ENCODE measurements at places on chromosomes 7 and 10.
A peak's percentile ranks its signal among the peaks of the same experiment; 100 is the strongest.

DNA sequence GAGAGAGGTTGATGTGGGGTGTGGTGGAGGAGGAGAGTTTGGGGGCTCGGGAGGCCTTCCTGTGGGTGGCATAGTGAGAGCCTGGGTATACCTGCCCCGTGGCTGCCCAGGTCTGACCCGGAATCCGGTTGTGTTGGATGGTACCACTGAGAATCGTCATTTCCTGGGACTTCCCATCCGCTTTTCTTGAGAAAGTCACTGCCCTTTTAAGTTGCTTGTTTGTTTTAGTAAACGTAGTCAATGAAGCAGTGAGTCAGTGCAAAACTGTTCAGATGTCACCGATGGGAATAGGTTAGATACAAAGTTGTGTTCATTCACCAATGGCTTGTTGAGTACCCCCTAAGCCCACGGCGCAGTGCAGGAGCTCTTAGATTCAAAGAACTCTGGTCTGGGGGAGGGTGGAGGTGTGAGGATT is 285.8 kb downstream of the CAMK1D start:
- DNase-seq = no peak

DNA sequence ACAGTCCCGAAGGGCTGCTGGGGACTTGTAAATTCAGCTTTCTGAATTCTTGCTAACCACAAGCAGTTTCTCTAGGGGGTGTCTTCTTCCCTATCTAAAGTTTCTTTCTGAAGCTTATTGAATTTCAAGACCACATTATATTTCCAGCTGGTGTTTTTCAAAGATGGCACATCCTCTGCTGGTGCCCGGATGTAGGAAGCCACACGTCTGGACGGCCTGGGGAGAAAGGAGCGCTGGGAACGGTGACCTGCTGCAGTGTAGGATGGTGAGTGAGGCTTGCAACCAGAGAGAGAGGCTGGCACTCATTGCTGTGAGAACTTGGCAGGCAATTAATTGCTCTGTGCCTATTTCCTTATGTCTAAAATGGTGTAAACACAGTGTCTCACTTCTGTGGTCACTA is 776.4 kb downstream of the TYW1 start:
- no peak for DNase-seq

DNA sequence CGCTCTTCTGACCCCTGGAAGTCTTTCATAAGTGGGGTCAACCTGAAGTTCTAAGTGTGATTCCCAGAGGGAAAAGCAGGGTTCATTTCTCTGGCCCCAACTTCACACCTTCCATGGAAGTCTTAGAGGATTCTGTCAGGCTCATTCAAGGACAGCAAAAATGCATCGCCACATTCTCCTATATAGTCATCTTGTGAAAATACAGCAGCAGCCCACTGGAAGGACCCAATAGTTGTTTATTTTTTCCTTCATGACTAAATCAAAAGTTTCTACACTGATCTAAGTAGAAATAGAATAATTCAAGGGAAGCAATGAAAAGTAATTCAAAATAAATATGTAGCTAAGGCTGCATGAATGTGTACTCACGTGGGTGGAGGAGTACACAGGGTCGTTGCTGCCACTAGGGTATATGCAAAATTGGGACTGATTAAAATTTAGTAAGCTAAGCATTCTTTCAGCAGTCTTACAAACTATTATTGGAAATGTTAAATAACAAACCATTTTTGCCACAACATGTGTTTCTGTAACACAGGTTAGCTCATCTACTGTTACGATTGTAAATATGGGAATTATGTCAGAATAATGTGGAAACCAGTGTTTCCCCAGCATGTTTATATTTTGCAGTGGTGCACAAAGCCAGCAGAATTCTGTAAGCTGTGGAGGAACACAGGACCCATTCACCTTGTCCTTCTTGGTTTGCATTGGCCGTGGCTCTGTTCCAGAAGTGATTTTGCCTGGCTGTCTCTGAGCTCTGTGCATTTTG is 33.5 kb downstream of the EEPD1 start:
- DNase-seq = no peak

DNA sequence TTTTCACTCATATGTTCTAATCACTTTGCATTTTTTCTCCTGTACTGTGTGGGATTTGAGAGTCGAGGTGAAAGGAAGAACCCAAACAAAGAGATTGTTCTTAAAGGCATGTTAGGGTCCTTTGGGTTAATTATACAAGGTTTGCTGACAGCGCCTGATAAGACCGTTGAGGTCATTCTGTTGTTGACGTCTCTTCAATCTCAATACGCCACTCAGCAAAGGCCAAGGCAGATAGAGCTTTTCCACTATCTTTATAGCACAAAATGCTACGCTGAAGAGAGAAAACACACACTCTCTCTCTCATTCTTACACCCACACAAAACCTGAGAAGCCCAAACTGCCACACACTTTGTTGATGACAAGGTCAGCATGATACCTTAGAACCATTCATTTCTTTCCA is 228.7 kb downstream of the CNTNAP2 start:
- DNase-seq = no peak

- peak; percentile 61 for DNase-seq
Observed at GRCh38 chr10:120402147-120402766, 54.8 kb upstream of the PLPP4 start.

- no peak for DNase-seq
Observed at GRCh38 chr7:23468526-23469149, 1.7 kb downstream of the IGF2BP3 start.

DNA sequence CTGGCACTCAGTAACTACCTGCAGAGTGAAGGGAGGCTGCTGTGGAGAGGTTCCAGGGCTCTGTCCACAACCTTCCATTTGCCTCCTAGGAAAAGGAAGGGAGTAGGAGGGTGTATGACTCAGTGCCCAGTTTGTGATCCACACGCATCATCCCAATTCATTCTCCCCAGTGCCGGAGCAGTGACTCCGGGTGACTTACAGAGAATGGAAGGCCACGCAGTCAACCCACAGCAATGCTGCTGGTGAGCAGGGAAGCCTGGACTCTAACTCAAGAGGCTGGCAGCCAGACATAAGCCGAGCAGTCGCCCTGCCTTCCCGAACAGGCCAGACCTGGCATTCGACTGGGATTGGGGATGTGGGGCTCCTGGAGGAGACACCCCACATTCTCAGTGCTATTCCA is 139.9 kb downstream of the SH3PXD2A start:
- DNase-seq = peak; percentile 62

DNA sequence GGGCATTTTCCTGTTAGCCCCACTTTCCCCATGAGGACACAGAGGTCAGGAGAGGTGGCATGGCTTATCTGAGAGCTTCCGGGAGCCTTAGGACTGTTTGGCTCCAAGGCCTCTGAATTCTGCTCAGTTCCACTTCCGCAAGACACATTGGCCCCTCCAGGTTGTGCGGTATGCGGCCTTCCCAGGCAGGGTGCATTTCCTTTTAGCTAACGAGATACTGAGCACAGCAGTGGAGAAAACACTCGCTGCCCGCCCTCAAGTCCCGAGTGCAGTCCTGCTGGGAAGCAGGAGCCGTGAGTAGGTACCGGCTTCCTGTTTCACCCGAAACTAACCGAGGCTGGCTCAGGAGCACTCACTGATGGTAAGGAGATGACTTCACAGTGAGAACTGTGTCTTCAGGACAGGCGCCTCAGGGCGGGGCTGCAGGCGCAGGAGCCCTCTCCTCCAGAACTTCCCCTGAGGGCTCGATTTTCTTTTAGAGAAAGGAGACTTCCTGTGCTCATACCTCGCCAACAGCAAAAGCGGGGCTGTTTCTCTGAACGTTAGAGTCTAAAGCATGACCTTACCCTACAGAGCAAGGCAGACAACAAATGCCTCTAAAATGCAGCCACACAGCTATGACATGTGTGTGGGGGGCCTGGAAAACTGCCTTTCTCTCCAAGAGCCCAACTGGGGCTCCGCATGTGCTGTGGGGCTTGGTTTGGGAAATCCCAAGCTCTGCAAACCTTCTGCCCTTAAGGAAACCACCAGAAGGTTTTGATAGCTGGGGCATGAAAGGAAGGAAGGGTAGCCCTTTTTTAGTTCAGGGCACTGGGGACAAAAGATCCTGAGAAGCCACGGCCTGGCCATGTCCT is 25.9 kb downstream of the RGS10 start:
- peak; percentile 38 for DNase-seq

GRCh38 chr10:66365686-66366085 is 560.1 kb upstream of the LRRTM3 start:
- no peak for DNase-seq

- no peak for DNase-seq
Observed at GRCh38 chr7:44215531-44215930, 14.8 kb downstream of the YKT6 start.

- DNase-seq = no peak
Observed at GRCh38 chr7:157839226-157839625, 502.4 kb downstream of the DNAJB6 start.

- no peak for DNase-seq
Observed at GRCh38 chr7:38220452-38220851, 42.4 kb downstream of the STARD3NL start.

DNA sequence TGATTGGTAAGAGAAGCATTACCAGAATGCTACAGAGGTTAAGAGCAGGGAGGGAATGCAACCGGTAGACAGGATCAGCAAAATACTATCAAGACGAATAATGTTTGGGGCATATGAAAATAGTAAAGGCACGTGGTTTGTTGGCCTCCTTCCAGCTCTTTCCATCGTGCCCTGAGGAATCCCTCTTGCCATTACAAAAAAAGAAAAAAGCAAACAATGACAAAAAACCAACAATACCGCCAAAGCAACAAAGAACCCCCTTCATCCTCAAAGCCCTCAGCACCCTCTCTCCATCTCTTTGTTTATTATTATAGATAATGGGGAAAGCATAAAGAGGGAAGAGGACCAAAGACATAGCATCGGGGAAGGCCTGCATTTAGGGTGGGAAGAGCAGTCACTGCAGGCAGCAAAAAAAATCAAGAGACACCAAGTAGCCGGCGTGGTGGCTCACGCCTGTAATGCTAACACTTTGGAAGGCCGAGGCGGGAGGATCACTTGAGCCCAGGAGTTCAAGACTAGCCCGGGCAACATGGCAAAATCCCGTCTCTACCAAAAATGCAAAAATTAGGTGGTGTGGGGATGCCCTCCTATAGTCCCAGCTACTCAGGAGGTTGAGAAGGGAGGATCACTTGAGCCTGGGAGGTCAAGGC is 78.0 kb downstream of the HIP1 start:
- DNase-seq = no peak

- DNase-seq = no peak
Observed at GRCh38 chr10:21261842-21262294, 263.6 kb downstream of the SKIDA1 start.

- no peak for DNase-seq
Observed at GRCh38 chr10:64118736-64119135, 597.5 kb downstream of the REEP3 start.

GRCh38 chr7:66267249-66267648 is 62.1 kb downstream of the TPST1 start:
- DNase-seq = peak; percentile 99

DNA sequence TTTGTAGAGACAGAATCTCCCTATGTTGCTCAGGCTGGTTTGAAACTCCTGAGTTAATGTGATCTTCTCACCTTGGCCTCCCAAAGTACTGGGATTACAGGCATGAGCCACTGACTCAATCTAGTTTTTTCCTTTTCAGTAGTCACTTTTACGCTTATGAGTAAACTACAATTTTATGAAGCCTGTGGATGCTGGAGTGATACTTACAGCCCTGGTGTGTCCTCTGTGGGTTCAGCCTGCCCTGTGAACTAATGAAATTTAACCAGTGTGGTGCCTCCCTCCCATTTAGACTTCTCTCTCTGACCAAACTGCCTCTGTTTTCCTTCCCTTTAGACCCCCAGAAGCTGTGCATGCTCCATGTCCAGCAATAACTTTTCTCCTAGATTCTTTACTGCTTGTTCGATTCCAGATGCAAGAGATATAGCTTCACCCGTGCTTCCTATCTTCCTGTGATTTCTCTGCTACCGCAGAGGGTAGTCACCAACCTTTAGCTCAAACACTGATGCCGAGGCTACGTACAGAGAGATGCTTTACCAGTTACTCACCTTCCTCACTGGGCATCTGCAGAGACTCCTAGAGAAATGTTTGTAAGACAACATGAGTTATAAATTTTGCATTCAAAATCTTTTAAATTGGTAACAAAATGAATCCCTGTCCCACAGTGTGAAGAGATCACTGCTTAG is 90.8 kb downstream of the KIAA1217 start:
- peak; percentile 90 for DNase-seq

DNA sequence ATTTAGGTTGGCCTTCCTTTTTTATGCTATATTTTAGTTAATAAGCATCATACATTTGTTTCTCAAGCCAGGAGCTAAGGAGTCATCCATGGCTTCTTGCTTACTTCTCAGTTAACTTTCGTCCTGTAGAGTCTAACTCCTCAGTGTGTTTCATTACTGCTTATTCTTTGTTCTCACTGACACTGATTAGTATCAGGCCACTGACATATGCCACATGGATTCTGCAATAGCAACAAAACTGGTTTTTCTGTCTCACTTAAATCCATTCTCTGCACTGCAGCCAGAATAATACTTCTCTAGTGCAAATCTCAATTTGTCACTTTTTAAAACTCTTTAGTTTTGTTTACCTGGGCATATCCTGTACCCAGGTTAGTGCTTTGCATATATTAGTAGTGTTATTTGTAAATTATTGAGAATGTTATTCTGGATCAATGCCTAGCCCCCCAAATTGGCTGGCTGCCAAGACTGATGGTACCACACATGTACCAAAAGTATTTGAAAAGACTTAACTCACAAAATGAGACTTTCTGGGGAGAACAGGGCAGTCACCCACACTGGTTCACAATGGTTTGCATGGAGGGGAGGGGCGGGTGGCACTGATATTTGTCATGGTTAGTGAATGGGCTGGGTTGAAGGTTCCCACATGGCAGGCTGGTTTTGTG is 79.1 kb downstream of the CCSER2 start:
- no peak for DNase-seq

DNA sequence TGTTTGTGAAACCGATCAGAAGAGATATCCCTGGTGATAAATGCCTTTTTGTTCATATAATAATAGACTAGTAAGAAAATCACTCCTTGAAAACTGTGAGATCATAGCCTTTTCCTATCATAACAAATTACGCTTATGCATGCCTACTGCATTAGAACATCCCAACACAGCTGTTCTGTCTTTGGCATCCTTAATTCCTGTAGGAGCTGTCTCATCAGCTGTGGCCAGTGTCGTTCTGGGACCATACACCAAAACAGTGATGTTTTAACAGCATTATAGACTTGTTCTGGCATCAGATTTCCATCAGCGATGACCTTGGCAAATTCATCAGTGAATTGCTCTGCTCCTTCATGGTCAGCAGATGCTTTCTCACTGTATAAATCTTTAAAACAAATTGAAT is 423.6 kb upstream of the LRGUK start:
- peak; percentile 86 for DNase-seq

GRCh38 chr7:90777886-90778285 is 181.8 kb downstream of the CDK14 start:
- DNase-seq = no peak

GRCh38 chr7:158955932-158956804 is 99.8 kb downstream of the DYNC2I1 start:
- DNase-seq = no peak

- no peak for DNase-seq
Observed at GRCh38 chr7:7944619-7945282, 23.8 kb upstream of the GLCCI1 start.

GRCh38 chr7:17441557-17441956 is 143.1 kb downstream of the AHR start:
- no peak for DNase-seq

- no peak for DNase-seq
Observed at GRCh38 chr10:7298495-7298894, 112.3 kb downstream of the SFMBT2 start.

- no peak for DNase-seq
Observed at GRCh38 chr7:23216021-23216420, 30.6 kb upstream of the GPNMB start.

GRCh38 chr10:97328646-97329453 is 5.7 kb downstream of the FRAT2 start:
- no peak for DNase-seq

Data from amniotic epithelial cell (primary cell).